ENCODE measurements at places on chromosomes 5 and 9.

GRCh38 chr5:133034064-133034463, 7.7 kb upstream of the ZCCHC10 start:
- no peak for DNase-seq

GRCh38 chr9:88952086-88952615, 39.1 kb upstream of the S1PR3 start:
- DNase-seq = no peak

DNA sequence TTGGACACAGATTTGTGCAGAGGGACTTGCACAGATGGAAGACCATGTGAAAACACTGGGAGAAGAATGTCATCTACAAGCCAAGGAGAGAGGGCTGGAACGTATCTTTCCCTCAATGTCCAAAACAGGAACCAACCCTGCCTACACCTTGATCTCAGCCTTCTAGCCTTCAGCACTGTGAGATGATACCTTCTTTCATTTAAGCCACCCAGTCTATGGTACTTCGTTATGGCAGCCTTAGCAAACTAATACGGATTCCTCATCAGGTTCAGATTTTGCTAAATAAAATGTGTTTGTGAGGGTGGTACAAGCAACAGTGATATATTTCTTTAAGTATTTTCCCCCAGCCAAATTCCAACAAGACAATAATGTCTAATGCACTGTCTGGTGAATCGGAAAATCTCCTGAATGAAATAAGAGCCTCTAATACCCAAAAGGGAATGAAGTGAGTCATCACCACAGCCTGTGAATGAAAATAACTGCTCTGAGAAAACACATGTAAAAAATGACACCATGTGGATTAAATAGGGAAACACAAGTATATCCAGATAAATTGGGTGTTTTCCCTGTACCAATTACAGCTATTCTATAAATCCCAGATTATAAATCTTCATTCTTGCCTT, 182.8 kb upstream of the TARS1 start:
- no peak for DNase-seq

GRCh38 chr9:69946800-69947437, 96.7 kb upstream of the MAMDC2 start:
- no peak for DNase-seq

DNA sequence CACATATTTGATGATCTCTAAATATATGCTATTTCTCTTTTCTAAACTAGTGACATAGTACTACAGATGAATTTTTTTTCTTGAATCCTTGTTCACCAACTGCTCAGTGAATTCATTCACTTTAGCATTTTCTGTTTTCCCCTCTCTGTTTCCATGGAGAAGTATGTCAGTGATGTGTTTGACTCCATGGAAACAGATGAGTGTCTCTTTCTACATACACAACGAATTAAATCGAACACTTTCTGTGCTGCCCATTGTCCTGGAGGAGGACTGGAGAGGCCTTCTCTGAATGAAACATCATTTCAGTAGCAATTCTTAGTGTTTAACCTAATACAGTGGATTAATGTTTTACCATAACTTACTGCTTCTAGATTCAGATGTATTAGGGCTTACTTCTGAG, 9.5 kb downstream of the INVS start:
- DNase-seq = no peak

DNA sequence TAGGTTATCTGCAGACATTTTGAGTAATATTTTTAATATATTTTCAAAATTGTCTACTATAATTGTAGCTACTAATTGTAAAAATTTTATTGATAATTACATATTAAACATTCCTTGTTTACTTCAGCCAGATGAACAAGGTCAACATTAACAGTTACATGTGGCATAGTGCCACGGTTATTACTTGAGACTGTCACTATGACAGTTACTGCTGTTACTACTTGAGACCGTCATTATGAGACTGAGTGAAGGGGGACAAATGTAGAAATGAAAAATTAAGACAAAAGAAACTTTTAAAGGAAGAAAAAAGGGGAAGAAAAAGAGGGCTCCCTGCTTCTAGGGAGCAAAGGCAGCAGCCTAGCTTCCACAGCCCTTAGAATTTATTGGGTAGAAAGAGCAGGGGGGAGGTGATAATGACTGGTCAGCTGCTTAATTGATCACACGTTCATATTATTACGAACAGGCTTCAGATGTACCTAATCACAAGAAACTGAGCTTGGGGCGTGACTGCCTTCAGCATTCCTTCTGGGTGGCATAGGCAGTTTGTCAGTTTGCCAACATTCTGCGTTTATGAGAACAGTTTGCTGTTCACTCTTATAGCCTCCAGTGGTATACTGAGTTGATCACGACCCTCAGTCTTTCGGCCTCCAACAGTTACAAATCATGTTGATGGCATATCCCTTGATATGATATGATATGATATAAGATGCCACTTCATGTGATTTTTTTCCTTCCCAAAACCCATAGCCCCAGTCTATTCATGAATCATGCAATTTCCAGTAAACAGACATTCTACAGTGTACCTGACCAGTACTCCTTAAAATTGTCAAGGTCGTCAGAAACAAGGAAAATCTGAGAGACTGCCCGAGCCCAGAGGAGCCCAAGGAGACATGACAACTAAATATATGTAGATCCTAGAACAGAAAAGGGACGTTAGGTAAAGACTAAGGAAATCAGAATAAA, 13.1 kb downstream of the MARCHF6 start:
- no peak for DNase-seq

GRCh38 chr9:114216081-114216480, 60.7 kb downstream of the COL27A1 start:
- no peak for DNase-seq

DNA sequence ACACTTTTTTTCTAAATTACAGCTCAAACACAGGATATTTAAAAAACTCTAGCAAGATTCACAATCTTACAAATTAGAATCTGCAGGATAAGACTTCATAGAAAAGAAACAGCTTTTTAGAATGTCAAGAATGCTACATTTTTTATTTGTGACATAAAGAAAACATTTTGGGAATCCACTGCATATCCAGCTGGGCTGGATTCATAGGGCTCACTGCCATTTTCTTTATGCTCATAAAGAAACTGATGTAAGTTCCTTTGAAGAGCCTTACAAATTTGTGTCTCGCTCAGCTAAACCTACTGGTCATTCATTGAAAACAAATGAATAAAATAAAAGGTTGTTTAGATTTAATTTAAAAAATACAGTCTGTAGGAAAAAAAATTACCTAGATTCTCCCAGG, 332.3 kb downstream of the TRPM3 start:
- DNase-seq = no peak

DNA sequence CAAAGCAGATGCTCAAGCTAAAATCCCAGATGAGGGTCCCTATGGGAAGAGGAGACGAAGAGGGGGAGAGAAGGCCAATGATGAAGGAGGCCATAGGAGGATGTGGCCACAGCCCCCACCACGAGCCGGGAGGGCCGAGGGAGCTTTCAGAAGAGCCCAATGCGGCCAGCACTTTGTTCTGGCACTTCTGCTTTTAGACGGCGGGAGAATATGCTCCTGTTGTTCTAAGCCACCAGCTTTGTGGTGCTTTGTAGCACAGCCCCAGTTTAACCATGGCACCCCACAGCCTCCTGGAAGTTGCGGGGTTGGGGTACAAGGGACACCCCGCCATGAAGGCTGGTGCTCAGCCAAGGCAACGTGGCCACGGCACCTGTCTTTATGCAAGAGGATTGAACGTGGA, 33.4 kb downstream of the LPCAT1 start:
- no peak for DNase-seq

DNA sequence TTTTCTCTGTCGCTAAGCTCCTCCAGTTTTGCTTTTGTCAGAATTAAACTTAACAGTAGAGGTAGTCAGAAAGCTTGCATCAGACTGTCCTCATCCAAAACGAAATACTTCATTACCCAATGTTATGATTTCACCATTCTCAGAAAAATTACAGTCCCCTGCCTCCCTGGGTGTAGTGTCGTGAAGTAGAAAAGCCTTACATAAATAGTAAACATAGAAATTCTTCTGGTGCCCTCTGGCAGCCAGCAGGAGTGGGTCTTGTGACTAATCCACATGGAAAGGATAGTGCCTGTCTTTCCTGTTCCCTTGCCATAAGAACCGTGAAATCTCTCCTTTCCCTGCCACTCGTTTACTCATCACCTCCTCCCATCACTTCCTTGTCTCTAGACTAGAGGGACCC, 230.6 kb downstream of the GNA14 start:
- DNase-seq = no peak

- no peak for DNase-seq
Observed at GRCh38 chr9:98973576-98973975, 29.9 kb downstream of the COL15A1 start.

DNA sequence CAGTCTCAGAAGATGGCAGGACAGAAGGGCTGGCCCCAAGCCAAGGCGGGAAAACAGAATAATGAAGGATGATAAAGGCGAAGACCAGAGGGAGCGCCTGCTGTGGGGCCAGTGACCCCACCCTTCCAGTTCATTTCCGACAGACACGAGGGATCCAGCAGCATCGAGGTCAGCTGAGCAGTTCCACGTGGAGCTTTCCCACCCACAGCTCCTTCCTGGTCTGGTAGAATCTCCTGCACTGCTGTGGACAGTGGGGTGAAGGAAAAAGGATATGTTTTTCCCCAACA, 265.9 kb upstream of the VLDLR start:
- DNase-seq = no peak

DNA sequence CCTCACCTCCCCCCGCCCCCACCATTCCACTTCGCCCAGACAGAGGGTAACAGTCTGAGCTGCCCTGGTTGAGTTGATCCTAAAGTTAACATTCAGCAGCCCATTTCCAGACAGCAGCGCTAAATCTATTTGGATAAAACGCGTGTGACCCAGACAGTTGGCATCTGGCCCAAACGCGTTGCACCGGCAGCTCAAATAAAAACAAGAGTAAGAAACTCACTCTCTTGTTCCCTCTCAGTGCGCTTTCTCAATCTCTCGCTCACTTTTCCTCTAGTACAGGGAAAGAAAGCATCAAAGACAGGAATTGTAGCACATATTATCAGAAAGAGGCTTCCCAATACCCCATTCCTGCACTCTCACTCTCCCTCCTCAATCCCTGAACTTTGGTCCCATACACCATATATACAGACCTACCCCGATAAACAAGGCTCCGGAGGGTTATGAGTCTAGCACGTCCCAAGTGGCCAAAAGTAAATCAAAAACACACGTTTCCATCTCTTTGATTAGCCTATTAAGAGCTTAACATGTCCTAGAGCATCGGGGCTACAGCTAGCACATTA, 1.3 kb downstream of the ADAMTS6 start:
- DNase-seq = peak; percentile 32

- DNase-seq = no peak
Observed at GRCh38 chr5:19001054-19001453, 986.9 kb downstream of the CDH18 start.

- DNase-seq = no peak
Observed at GRCh38 chr5:118980017-118980416, 8.3 kb downstream of the DTWD2 start.

GRCh38 chr5:132181011-132181629, 46.5 kb downstream of the P4HA2 start:
- no peak for DNase-seq

DNA sequence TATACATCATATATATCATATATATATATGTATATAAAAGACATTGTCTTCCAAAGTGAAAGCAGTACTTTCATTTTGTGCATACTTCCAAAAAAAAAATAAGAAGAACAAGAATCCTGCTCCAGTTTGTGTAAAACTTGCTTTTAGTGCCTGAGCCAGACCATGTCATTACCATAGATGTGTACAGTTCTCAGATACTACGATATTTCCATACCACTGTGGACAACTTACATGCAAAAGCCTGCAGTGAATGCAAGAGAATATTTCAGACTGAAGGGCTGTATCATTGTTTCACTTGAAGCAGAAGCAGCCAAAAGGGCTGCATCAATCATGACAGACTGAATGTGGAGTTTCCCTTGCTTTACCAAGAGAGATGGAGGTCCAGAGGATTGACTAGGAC, 72.6 kb upstream of the CYLC2 start:
- DNase-seq = no peak

DNA sequence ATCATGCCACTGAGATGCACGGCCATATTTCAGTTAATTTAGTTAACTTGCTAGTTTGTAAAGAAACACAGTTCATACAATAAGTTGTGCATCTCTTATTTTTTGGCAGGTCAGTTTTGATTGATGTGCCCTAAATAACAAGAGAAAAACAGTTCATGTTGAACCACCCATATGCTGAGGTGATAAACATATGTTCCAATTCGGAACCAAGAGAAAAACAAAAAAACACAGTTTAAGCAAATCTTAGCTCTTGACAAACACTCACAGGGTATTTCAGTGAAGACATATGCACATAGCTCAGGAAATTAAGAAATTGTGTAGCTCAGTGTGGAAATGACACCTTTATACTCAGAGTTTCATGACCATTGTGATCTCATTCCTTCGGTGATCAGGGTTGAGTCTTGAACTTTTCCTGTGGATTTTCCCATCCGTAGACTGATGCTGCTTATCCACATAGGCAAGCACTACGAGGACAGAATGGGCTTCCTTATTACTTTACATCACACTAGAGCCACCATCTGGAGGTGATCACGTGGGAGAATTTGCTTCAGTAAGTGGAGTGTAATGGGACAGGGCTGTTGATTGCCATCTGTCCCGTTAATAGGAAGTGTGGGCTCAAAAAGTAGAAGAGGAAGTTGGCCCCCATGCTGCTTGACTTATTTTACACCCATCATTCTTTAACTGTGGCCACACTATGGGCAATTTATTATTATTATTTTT, 773.0 kb downstream of the MTRR start:
- DNase-seq = no peak

- DNase-seq = no peak
Observed at GRCh38 chr5:16675806-16676205, 59.0 kb upstream of the RETREG1 start.

DNA sequence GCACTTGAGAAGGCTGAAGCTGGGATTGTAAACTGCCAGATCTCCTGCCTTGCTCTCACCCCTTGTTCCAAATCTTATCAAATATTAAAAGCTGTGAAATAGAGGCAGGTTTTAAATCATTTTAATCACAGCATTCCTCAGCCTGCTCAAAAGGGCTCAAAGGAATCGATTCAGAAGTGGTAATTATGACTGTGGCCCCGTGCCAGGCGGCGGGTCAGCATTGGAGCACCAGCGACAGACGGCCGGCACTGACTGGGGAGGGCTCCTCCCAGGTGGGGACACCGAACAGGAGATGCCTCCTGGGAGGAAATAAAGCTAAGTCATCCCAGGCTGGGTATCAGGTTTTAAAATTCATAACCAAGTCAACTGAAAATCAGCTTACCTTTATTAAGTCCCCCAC, 66.7 kb downstream of the KCNIP1 start:
- DNase-seq = no peak

DNA sequence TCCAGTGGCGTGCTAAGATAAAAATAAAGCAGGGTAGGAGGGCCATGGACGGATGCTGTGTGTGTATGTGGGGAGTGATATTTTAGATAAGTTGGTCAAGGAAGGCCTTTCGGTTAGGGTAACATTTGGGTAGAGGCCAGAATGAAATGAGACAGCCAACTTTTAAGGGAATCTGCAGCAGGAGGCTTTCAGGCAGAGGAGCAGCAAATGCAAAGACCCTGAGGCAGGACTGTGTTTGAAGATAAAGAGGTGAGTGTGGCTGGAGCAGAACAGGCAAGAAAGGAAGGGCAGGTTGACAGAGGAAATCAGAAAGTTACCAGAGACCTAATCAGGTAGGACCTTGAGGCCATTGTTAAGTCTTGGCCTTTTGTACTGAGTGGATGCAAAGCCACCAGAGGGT, 106.2 kb downstream of the MAST4 start:
- DNase-seq = no peak

GRCh38 chr9:136287960-136288753, 15.7 kb downstream of the CCDC187 start:
- DNase-seq = no peak

- DNase-seq = no peak
Observed at GRCh38 chr5:65327582-65327981, 154.1 kb downstream of the ADAMTS6 start.
